ENCODE measurements at places on chromosomes 3 and 15. TPM values are rescaled to one million over a fixed set of nuclear protein-coding genes. Genes with fewer than 3 reads are reported as not detected.
A peak's percentile ranks its signal among the peaks of the same experiment; 100 is the strongest.

ALDH1L1 gene
- 0.40 TPM for polyA plus RNA-seq

PARL gene
- polyA plus RNA-seq = 100 TPM

EIF2A gene
- polyA plus RNA-seq = 91.7 TPM

DENND6A gene
- 9.7 TPM for polyA plus RNA-seq

PIERCE2 gene
- polyA plus RNA-seq = 0.80 TPM

OR5K2 gene
- polyA plus RNA-seq = not detected

EFCAB12 gene
- 0.32 TPM for polyA plus RNA-seq

ANKRD63 gene
- not detected for polyA plus RNA-seq

PPM1L gene
- 0.10 TPM for polyA plus RNA-seq

C2CD4A gene
- not detected for polyA plus RNA-seq

TEX264 gene
- polyA plus RNA-seq = 60.7 TPM

MOBP gene
- polyA plus RNA-seq = not detected

FAM107A gene
- polyA plus RNA-seq = not detected

DNA sequence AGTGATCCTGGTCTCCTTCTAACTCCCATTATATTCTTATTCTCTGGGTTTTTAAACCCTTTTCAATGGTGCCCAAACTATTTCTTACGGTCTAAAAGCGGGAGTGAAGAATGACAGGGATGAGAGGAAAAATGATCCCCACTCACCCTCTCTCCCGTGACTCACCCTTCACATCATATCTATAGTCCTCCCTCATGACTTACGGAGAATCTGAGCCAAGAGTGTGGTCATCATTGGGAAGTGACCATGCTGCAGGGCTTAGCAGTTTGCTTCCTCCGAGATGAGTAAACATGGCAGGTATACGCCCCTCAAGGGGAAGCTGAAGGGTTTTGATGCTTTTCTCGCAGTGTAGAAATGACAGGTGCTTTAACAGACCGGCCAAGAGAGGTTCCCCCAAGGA is 274.0 kb downstream of the RYR3 start:
- DNase-seq = no peak

DNA sequence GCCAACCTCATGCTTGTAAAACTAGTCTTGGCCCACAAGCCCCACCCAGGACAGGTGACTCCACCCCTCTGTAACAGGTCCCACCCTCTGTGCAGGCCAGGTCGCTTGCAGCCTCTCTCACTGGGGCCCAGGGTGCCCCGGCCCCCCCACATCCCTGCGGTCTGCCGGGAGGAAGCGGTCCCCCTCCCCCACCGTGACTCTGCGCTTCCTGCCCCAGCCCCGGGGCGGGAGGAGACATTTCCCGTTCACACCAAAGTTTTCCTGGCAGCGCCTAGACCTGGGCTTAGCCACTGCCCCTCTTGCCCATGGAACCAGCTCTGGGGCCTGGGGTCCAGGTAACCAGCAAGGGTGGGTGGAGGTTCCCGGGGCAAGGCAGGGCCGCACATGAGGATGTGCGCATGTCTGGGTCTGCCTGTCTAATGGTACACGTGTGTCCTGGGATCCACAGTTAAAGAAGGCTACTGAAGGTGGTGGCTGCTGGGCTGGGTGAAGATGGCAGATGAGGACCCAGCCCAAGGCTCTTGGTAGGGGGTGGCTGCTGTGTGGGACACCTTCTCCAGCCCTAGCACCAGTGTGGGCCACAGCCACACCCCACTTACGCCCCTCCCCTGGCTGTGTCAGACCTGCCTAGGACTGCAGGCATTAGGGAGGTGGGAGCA is 8.4 kb downstream of the NBEAL2 start:
- peak; percentile 63 for DNase-seq

DNA sequence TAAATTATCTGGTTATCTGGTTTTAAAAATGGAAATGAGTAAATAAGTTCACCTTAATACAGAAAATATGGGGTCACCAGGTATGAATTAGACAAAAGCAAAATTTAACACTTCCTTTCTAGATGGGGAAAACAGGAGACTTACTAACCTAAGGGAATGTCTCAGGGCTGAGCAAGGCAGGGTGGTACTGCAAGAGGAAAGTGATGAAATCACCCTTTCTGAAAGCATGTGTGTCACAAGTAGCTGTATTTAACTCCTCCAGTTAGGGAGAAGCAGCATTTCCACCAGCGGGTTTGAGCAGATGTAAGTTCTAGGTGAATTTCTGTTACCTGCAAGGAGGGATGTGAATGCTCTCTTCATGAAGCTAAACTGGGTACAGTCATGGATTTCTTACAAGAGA is 629.1 kb downstream of the MECOM start:
- DNase-seq = no peak

DNA sequence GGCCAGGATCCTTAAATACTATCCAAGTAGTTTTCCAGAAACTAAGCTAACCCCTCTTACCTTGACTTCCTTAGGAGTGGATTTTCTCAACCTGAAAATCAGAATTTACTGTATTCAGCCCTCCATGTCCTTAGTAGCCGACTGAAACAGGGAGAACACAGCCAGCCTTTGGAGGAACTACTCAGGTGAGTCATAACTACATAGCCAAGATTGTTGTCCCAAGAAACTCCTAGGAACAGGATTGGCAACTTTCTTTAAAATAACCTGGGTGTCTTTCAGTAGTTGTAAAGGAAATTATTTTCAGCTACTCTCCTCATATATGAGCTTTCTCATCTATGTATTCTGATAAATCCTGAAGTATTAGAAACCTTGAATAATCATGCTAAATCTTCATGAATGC is 22.3 kb downstream of the FANCD2OS start:
- DNase-seq = no peak

- no peak for DNase-seq
Observed at GRCh38 chr15:42146551-42147430, 9.6 kb downstream of the PLA2G4F start.

- no peak for DNase-seq
Observed at GRCh38 chr3:188360364-188360881, 206.5 kb downstream of the LPP start.

- no peak for DNase-seq
Observed at GRCh38 chr3:58164906-58165821, 45.6 kb downstream of the DNASE1L3 start.

GRCh38 chr15:77507911-77508310 is 87.2 kb downstream of the HMG20A start:
- no peak for DNase-seq

DNA sequence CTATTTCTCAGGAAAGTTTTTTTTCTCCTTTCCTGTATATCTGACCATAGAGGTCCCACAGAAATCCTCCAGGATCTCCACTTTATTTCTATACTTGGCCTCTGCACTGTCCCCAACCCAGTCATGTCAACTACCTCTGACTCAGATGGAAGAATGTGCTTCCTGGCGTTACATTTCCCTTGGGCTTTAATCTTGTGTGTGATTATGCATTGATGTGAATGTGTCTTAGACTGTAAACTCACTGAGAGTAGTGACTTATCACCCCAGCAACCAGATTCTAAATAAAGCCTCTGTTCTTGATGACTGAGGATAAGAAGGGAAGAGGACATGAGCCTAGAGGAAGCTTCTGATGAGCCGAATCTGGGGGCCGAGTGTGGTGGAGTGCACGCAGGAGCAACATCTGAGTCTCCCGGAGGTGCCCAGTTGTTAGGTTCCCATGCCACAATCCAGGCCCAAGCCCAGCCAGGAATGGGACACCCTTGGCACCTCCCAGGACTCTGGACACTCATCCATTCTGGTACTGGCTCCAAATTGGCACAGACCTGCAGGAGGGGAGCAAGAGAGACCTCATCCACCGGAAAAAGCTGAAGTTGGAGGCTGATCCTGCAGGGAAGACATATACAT is 32.1 kb upstream of the HEG1 start:
- DNase-seq = no peak

GRCh38 chr15:99180086-99180963 is 69.1 kb downstream of the TTC23 start:
- no peak for DNase-seq

- no peak for DNase-seq
Observed at GRCh38 chr3:123809597-123809996, 74.5 kb downstream of the MYLK start.

GRCh38 chr3:73259856-73260255 is 198.4 kb downstream of the EBLN2 start:
- no peak for DNase-seq

DNA sequence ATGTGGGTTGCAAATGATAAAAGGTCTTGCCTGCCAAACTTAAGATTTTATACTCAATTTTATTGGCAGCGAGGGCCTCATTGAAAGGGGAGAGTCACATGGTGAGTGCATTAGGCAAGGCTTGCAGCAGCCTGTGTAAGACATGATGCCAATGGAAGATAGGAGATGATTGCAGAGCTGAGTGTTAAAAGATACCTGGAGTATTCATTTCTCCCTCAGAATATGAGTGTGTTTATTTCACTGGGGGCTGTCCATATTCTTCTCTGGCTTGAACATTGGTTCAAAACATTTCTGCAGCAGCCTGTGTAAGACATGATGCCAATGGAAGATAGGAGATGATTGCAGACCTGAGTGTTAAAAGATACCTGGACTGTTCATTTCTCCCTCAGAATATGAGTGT is 165.2 kb upstream of the NUDT16 start:
- no peak for DNase-seq

GRCh38 chr3:159964166-159964973 is 24.3 kb upstream of the IL12A start:
- peak; percentile 74 for DNase-seq

GRCh38 chr3:147359177-147360050 is 46.9 kb downstream of the ZIC4 start:
- no peak for DNase-seq

DNA sequence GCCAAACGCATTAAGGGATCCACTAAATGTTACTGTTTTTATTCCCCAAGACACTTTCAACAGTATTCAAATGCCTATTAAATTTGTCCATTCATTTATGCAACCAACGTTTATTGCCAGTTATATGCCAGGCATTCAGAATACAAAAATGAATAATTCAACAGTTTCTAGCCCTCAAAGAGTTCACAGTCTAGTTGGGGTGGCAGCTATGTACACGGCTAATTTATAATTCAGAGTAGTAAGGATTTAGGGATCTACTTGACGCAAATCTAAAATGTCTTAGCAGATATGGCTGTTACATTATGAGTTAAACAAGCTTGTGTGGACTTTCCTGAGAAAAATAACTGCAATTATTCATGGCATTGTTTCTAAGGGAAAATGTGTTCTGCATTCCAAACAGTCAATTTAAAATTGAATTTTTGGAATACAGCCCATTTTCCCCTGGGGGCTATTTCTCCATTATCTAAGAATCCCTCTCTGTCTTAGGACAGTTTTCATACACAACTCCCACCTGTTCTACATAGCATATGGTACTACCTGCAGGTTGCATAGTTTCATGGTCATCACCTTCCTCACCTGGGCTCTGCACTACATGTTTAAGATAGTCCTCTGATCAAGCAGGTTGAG is 11.5 kb upstream of the MSL2 start:
- no peak for DNase-seq

DNA sequence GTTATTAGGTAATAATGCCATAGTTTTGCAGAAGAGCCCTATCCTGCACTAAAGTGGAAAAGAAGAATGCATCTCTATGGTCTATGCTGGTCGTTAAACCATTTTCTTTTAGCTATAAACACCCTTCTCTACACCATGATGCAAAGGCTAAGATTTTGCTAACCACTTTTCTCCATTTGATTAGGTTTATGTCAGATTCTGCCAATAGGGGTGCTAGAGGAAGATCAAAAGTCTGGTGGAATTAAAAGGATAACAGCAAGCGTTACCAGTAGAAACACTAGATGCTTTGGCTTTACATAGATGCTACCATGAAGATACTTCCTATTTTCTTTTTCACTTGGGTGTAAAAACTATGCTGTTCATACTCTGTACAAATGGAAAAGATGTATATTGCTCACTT is 669.8 kb upstream of the ARPP21 start:
- DNase-seq = no peak

GRCh38 chr15:90463381-90463780 is 66.3 kb upstream of the CRTC3 start:
- DNase-seq = no peak

DNA sequence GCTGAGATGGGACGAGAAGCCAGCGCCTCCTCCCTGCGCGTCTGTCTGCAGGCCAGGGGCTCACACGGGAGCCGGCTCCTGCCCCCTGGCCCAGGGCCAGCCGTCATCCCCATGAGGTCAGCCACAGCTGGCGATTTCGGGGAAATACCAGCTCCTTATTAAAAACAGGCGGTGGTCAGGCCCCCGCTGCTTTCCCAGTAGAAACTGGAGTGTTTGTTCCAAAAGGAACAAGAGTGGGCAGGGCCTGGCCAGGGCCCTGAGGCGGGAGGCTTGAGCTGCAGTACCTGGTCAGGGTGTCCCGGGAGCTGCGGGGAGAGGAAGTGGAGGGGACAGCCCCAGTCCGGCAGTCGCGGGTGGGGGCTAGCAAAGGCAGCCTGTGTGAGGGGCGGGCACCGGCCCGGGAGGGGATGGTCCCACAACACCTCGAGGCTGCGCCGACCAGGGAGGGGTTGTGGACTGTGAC is 17.8 kb downstream of the MYL3 start:
- DNase-seq = no peak

GRCh38 chr15:85761635-85762034 is 33.1 kb downstream of the KLHL25 start:
- DNase-seq = no peak

- DNase-seq = no peak
Observed at GRCh38 chr15:62357431-62357830, 192.3 kb upstream of the C2CD4B start.

- DNase-seq = no peak
Observed at GRCh38 chr3:172352786-172353185, 95.5 kb downstream of the GHSR start.

- no peak for DNase-seq
Observed at GRCh38 chr3:61227799-61228198, 23.5 kb downstream of the FHIT start.

GRCh38 chr15:73758461-73758860 is 5.3 kb upstream of the INSYN1 start:
- no peak for DNase-seq

GRCh38 chr3:182978387-182978786 is 2.0 kb downstream of the DCUN1D1 start:
- DNase-seq = no peak

DNA sequence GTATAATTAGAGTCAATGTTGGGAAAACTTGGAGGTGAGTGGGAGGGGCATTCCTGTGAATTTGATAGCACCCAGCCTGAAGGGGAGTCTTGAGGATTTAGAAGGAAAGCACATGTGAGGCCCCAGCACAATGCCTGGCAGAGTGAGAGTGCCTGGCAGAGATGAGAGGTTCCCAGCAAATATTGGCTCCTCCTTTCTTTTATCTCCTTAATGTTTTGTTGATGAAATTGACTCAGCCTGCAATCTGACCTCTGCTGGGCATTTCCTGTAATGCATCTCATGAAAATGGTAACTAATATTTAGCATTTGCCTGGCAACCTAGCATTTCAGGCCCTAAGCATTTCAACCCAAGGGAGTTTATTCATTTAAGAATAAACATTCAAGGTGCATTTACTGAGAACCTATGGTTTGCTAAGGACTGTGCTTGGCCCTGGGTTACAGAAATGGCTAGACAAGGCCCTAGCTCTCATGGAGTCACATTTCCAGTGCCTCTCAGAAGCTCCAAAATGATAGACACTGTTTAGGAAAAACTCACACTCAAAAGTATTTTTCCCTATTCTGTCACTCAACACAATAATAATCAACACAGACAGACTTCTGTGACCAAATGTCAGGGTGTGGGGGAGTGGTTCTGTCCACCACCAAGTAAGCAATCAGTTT is 19.0 kb downstream of the PDHB start:
- no peak for DNase-seq

GRCh38 chr3:6989608-6990291 is 128.8 kb downstream of the GRM7 start:
- DNase-seq = no peak

All from GM12878 (cell line).